Non-pigmented ciliary epithelial cell (primary cell): ENCODE measurements at places on chromosomes 3 and 15.

GRCh38 chr3:177071496-177072156 is 125.7 kb downstream of the TBL1XR1 start:
- DNase-seq: no peak

- no peak for DNase-seq
Observed at GRCh38 chr3:32882603-32883025, 64.8 kb downstream of the TRIM71 start.

GRCh38 chr15:62112616-62113593 is 46.1 kb downstream of the C2CD4A start:
- peak; percentile 68 for DNase-seq

DNA sequence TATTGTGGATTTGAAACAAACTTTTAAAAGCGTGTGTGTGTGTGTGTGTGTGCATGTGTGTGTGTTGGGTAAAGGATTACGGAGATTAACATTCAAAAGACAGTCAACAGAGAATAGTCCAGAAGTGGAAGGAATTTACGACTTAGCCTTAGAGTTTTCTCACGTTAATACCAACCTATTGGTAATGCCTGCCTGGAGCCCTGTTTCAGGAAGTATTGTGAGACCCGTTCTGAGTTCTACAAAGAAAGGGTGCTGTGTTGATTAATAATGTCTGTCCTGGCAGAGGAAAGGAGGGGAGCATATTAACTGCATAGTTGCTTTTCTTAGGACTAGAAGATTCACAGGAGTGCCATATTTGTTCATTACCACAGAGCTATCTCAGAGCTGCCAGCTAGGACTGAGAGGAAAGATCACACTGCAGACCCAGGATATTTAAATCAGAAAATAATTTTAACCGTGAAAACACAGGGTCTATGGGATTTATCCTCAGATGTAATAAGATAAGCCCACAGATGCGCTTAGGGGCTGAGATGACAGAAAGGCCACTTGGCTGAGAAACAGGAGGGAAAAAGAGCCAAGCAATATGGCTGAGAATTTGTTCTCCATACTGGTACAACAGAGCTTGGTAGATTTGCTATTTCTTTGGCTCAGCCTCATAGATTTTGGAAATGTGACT is 40.5 kb upstream of the FRMD4B start:
- no peak for DNase-seq

- no peak for DNase-seq
Observed at GRCh38 chr3:81989758-81990157, 228.3 kb upstream of the GBE1 start.

DNA sequence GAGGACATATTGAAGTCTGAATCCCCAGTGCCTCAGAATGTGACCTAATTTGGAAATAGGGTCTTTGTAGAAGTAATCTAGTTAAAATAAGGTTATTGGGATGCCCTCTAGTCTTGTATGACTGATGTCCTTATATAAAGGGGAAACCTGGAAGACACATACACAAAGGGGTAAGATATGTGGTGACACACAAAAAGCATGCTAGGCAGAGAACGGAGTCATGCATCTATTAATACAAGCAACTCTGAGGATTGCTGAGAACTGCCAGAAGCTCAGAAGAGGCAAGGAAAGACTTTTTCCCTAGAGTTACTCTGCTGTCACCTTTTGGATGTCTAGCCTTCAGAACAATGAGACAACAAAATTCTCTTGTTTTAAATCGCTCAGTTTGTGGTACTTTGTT is 58.1 kb upstream of the TMEM108 start:
- no peak for DNase-seq

GRCh38 chr3:161150001-161150525 is 44.9 kb upstream of the B3GALNT1 start:
- no peak for DNase-seq

DNA sequence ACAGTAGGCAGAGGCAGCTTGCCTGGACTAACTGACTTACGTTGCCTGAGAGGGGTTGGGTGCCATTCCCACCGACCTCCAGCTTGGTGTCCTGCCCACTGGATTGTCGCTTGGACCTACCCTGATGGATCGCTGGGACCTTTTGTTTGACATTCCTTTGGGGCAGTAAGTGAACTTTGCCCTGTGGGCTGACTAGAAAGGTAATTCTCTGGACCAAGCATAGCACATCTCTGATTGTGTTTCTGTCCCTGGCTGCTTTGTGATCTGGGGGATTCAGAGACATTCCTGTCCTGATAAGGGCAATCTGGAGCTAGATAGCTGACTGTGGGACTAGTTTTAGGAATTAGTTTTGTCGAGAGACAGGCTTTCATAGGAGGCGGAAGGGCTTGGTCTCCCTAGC is 19.5 kb upstream of the IFT57 start:
- no peak for DNase-seq

GRCh38 chr3:114496874-114497273 is 203.0 kb downstream of the TIGIT start:
- no peak for DNase-seq
